ENCODE measurements at places on chromosomes 16 and 17. TPM values are rescaled to one million over a fixed set of nuclear protein-coding genes. Genes with fewer than 3 reads are reported as not detected.

DNA sequence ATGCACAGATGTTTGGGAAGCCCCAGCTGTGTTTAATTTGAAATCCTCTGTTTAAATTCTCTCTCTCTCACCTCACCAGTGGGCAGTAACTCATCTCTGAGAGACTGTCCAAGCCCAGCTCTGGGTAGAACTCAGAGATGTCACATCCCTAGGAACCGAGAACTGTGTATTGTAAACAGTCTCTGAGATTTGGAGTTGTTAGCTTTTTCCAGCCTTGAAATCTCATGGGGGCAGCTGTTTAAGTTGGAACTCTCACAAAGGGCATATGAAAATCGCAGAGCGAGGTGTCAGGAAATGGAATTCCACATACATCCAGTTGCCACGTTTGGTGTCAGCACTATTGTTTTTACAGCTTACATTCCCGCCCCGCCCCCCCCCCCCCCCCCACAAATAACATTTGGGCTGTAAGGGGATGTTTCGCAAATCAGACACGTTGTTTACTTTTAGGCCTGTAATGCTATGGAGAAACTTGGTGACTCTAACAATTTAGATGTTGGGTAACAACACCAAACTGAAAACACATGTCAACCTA is 34.3 kb downstream of the VPS35L start:
- no peak for DNase-seq

DNA sequence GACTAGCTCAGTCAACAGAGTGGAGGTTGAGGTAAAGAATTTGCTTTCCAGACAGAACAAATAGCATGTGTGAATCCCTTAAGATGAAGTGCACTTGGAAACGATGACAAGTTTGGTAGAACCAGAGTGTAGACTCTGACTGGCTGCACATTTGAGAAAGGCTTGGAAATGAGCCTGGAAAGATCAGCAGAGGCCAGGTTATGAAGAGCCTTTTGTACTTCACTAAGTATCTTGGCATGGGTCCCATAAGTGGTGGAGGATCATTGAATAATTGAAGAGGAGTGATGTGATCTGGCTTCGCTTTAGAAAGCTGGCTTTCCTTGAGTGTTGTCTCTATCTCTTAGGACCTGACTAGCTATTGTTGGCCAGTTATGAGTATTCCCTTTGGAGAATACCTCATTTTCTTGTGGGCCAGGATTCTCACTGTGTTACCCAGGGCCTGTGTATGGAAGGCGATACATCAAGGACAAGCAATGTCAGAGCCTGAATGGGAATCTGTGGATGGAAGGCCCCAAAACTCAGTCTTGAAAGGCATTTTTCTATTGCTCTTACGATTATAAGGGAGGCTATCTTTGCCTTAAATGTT is 329.8 kb downstream of the UTP18 start:
- no peak for DNase-seq

SLC6A2 gene
- not detected for total RNA-seq

DNA sequence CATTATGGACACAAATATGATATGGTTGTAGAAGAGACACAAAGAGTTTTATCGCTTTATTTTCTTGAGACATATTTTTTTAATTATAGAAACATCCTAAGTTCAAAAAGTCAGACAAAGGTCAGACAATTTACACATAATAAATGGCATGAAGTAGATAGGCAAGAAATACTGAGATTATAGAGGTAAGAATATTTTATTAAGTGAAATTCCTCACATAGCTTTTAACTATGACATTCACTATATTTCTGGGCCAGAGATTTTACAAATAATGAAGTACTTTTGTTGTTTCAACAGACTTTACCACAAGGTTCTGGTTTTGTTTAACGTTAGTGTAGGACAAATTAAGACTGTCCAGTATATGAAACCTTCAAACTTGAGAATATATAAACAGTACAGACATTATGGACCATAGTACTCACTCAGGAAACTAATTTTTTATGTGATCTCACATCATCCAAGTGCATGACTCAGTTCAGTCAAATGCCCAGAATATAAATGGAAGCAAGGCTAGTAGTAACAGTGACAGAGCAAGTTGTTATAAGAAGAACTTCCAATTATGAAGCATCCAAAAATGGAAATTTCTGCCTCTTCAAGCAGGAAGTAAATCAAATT is 394.8 kb downstream of the KCNJ2 start:
- no peak for DNase-seq

DNA sequence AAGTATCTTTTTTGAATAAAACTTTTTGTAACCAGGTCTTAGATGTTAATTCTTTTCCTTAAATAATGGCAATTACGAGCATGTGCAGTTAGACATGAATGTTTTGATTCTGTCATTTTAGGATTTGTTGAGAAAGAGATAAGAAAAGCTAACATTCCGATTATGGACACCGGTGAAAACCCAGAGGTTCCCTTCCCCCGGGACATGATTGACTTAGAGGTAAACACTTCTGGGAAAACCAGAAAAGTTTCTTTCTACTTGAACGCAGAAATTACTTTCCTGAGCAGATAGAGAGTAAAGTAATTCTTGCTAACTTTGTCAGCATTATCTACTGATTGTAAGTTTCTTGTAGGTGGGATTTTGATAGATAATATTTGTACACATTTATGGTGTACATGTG is 9.2 kb downstream of the ATP6V0A1 start:
- DNase-seq = no peak

TPSB2 gene
- 12.5 TPM for total RNA-seq

Measured in right atrium auricular region (tissue), 2 donors.